NCI-H2107 (cell line): ENCODE measurements at places on chromosomes 16 and 17.

DNA sequence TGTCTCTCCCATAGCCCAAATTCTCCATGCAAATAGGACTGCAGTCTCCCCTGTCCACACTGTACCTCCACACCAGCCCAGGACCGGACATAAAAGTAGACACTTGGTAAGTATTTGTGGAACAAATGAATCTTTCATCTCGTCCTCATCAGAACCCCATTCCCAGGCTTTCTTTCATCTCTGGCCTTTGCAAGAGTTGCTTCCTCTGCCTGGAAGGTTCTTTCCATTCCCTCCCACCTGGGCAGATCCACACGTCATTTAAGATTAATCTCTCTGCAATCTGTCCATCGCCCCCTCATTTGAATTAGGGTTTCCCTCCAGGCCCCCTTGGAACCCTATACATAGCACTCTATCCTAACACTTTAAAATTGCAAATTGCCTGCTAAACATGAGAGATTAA lies 3.9 kb upstream of the NXPH3 start:
- no peak for DNase-seq

GRCh38 chr17:20948984-20949777 lies 93.6 kb downstream of the USP22 start:
- DNase-seq = no peak

DNA sequence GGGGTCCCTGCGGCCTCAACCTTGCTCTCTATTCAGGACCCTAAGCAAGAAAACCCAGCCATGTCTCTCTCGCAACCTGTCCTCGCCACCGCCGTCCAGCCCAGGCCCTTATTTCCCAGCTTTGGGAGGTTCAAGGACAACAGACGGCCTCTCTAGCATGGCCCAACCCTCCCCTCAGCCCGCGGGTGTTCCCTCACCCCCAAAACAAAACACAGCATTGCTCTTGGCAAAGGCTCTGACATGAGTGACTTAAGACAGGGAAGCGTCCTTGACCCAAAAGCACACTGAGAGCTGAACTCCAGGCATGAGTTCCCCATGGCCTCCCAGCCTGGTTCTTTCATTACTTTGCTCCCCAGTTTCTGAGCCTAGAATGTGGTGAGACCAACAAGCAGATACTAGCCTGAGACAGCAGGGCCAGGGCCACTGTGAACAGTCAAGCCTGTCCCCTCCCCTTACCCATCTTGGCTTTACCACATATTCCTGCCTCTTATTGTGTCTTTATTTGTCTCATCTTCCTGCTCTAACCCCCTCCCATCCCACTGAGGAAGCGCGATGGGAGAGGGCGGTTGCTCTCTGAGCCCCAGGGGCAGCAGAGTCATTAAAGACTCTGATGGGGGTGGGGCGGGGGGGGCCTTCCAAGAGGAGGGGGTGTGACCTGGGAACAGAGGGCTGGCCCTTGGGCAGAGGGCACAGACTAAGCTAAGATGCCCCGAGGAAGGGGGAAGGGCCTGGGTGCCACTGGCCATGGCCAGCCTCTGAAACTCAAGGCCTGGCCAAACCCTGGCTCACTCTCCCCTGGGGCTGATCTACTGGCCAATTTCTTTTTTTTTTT lies 11.8 kb downstream of the SREBF1 start:
- no peak for DNase-seq

GRCh38 chr17:48596735-48597527 lies 3.4 kb upstream of the HOXB5 start:
- no peak for DNase-seq

GRCh38 chr16:11611871-11612664 lies 25.3 kb upstream of the LITAF start:
- no peak for DNase-seq

GRCh38 chr17:28133562-28133970 lies 91.1 kb downstream of the NLK start:
- DNase-seq = no peak

DNA sequence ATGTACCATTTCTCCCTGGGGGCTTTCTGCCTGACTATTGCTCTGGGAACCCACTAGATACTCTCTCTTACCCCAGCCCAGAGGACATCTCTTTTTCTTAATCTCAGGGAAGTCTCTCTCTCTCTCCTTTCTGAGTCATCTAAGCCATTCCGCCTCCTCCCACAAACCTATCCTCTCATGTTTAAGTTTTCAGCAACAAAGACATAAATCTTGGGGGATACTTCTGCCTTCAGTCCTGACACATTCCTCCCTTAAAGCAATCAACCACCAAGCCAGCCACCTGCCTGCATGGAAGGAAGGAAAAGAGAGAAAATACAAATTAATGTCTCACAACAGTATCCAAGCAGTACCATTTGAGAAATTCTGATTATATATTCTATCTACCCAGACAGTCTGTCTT lies 128.8 kb downstream of the HS3ST2 start:
- no peak for DNase-seq

GRCh38 chr17:79752175-79752574 lies 21.4 kb downstream of the ENPP7 start:
- no peak for DNase-seq

DNA sequence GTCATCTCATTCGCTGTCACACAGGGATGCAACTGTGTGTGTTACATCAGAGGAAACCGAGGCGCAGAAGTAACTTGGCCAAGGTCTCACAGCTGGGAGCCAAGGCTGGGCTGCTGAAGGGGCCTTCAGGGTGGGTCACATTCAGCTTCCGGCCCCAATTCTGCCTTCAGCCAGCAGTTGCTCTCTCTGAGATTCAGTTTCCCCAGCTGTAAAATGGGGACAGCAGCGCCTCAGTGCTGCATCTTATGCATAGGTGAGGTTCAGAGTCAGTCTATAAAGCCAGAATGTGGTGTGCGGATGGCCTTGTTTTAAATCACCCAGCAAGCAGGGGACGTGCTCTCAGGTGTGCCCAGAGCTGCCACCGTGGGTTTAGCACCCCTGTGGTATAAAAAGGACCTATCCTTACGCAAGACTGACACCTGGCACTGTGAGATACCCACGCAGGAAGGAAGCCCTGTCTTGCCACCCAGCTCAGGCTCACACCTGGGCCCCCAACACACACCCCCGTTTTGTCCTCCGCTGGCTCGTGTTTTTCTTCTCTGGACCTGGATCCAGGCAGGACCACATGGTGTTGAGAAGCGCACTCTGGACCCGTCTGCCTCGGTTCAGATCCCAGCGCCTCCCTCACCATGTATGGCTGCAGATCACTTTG lies 94.6 kb upstream of the GSE1 start:
- DNase-seq = no peak

DNA sequence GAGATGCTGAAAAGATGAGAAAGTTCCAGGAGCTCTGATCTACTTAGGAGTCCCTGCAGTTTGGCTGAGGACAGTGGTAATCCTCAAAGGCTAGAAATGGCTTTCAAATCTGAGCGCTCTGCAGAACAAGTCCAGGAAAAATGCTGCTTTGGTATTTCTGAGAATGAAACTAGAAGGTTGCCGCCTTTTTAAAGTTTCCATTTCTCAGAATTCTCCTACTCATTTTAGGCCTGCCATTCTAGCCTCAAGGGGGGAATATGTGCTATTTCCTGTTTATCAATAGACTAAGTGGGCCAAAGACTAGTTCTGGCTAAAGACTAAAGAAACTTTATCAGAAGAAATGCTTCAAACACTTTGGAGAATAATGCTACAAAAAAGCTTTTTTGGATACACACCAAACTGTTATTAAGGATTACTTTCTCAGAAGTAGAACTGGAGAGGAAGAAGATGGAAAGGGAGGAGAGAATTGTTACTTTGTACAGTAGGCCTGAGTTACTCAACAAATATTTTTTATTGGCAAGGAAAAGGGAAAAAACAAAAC lies at the start of gene SLFN12L:
SLFN12L (minus strand) TSS at position 78 of the 541 bp plus-strand sequence. CDS start 15,314 bp downstream, outside the sequence.
- DNase-seq = no peak

DNA sequence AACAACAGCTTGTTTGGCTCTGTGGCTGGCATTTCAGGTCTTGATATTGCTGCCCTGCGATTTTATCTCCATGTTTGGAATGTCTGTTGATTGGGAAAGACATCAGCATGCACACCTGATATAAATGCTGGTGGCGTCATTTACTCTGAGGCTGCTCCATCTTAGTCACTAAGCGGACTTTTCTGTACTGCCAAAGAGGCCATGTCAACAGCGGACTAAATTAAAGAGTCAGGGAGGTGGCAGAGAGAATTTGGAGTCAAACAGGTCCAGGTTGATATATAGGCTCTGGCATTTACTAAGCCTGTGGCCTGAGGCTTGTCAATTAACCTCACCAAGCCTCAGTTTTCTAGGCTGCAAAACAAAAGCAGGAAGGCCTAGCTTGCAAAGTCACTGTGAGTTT lies 6.2 kb downstream of the RBFOX1 start:
- DNase-seq = no peak

GRCh38 chr17:13978478-13978877 lies 90.8 kb upstream of the COX10 start:
- no peak for DNase-seq

GRCh38 chr16:49649013-49649765 lies 206.7 kb downstream of the ZNF423 start:
- no peak for DNase-seq

- no peak for DNase-seq
Observed at GRCh38 chr16:59478838-59479237, 744.7 kb upstream of the GOT2 start.

DNA sequence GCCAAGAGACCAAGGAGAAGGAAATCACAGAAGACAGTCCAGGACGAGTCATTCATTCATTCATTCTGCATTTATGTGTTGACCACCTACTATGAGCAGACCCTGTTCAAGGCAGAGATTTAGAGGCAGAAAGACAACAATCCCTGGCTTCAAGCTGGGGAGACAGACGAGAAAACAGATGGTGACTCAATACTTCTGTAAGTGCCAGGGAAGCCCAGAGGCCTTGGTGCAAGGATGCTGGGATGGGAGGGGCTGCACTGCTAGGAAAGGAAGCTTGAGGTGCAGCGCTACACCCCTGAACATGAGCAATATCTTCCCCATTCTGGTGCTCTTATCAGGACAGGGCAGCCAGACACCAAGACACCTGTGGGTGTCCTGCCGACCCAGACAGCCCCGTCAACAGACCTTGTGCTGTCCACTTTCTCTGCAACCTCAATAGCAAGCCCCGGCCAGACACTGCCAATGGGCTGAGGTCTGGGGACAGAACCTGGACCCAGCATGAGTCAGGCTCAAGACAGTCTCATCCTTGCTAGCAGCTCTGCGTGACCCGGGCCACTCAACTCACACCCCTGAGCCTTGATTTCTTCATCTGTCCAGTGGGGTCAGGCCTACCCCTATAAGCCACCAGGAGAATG lies 163.5 kb downstream of the COPRS start:
- DNase-seq = no peak

- no peak for DNase-seq
Observed at GRCh38 chr16:7705885-7706284, 373.2 kb downstream of the RBFOX1 start.
